ENCODE measurements at places on chromosomes 4 and X.

GRCh38 chrX:88672261-88672660, 74.8 kb upstream of the CPXCR1 start:
- no peak for DNase-seq

GRCh38 chr4:73902817-73903547, 33.8 kb downstream of the CXCL1 start:
- no peak for DNase-seq

GRCh38 chrX:70480660-70481018, 36.0 kb downstream of the DLG3 start:
- DNase-seq, result no peak

DNA sequence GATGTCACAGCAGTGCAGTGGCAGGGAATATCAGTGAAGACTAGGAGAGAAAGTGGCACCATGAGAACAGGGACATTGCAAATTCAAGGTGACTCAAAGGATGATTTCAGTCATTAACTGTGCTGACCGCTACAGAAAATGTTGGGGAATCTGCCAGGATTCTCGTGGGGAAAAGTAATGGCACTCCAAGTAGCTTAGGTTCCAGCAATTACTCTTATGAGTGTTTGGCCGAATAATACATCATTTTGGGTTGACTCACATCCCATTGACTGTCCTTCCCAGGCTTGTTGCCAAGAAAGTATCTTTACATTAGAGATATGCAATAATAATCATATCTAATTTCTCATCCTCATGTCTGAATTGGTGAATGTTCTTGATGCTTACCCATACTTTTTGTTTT, 1411.1 kb upstream of the PCDH7 start:
- no peak for DNase-seq

DNA sequence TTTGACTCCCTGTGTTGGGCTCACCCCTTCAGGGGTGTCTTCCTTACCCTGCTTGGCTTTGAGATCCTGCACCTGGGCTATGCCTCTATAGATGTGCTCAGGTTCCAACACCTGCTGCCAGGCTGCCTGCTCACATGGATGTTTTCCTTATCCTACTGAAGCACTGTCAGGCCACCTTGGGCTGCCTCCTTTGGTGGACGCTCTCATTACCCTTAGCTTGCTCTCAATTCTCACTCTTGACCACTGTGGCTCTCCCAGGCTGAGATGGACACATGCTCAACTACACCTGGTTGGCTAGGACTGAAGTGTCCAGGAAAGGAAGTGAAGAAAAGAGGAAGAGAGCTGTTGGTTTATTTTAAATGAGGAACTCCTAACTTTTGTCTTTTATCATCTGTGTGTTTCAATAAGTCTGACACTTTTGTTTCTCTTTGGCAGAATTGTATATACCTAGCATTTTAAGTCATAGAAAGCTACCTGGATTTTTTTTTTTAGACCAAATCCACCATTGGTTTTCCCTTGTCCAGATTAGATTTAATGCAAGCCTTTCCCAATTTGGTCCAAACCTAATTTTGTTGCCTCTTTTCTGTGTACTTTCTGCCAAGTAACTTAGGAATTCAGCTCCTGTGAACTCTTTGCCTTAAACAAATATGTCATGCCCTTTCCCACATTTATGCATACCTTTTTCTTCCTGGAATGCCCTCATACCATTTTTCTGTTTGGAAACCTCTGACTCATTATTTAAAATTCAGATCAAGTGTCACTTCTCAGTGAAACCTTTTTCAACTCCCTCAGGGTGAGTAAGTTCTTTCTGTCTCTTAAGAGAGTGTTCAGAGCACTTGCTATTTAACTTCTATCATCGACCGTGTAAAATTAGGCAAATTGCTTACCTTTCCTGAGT, 175.8 kb downstream of the GC start:
- no peak for DNase-seq

DNA sequence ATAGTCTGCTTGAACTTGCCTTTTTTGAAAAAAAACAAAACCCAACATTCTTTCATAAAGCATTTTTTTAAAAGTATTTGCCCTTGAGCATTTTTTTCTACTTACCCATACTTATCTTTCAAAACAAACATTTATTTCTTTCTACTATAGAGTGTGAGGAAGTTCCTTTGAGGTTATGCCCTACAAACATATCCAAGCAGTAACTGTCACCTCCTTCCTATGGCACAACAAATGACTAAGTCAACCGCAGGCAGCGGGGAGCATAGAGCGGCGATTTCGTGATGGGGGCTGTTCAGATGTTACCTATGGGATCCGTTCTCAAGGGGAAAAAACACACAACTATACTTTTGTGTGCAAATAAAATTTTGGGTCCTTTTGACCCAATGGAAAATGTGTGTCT, 19.4 kb downstream of the SPRY1 start:
- DNase-seq, result no peak

- peak; percentile 42 for DNase-seq
These were observed 49.5 kb upstream of the GC start for GRCh38 chr4:71833232-71833900.

GRCh38 chrX:133053861-133054598, 42.9 kb downstream of the USP26 start:
- no peak for DNase-seq

GRCh38 chr4:158945529-158946108, 157.3 kb upstream of the RAPGEF2 start:
- DNase-seq, result no peak

- no peak for DNase-seq
These were observed 14.7 kb downstream of the S100G start for GRCh38 chrX:16664626-16665025.

- DNase-seq, result no peak
These were observed 7.6 kb upstream of the ZCCHC18 start for GRCh38 chrX:104104676-104105075.

- no peak for DNase-seq
These were observed 24.6 kb downstream of the CFAP299 start for GRCh38 chr4:80360084-80360483.

GRCh38 chrX:42748067-42748850, 29.7 kb downstream of the PPP1R2C start:
- no peak for DNase-seq
